ENCODE measurements at places on chromosomes 4 and X.
A peak's percentile ranks its signal among the peaks of the same experiment; 100 is the strongest.

DNA sequence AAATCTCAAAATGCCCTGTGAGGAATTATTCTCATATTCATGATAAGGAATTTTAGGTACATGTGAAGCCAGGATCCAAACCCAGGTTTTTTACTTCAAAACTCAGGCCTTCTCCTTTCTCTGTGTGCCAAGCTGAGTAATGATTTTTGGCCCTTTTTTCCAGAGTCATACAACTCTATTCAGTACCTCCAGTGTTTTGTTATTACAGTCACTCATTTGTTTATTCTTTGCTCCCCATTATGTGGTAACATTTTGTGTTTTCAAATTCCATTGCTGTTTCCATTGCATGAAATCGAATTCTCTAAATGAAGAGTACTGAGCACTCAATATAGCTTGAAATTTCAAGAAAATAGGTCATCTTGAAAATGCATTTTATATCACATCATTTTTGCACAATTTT, 315.4 kb downstream of the NR3C2 start:
- DNase-seq: no peak

- no peak for DNase-seq
Observed at GRCh38 chr4:123312951-123313592, 83.5 kb upstream of the SPRY1 start.

DNA sequence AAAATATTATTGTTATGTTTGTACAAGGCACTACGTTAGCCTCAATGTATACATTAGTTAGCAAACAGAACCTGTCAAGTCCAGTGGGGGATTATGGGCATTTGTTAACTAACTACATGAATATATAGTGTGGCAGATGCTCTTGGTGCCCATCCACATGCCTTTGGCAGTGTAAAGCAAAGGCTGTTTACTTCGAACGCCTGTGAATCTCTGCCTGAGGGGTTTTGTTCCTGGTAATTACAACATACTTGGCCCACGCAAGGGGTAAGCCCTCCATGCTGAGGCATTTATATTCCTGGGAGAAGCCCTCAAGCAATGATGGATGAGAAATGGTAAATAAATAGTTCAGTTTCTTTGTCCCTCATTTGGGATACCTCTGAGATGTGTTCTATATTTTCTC, 119.7 kb downstream of the IL1RAPL1 start:
- DNase-seq: no peak

DNA sequence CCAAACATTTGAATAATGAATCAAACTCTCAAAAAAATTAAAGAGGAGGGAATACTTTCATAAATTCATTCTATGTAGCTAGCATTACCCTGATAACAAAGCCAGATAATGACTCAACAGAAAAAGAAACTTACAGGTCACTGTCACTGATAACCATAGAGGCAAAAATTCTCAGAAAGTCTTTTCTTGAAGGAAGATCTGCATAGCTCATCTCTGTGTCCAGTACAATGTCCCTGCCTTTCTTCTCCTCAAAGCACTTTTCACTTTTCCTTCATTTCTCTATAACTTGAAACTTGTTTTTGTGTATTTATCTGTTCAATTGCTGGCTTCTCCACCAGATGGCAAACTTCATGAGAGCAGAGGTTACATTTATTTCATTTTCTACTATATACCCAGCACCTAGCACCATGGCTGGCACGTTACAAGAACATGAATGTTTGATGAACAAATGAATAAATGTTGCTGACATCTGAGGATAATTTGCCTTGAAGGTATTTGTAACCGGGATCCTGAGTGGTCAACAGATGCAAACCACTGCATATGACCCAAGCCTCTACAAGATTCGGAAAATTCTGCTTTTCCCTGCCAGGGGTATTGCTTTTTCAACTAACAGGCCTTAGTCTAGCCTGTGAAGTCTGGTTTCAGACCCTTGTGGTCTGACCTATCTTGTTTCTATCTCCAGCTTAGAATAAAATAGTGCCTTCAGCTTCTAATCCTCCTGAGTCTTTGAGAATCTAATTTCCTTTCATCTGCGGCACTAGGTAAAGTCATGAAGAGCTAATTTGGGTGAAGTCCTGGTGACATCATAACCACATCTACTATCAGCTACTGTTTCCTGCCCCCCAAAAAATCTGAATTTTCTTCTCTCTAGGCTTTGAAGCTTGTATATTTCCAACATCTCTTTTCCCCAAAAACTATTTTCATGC, 52.5 kb upstream of the ANTXR2 start:
- DNase-seq: peak; percentile 52

DNA sequence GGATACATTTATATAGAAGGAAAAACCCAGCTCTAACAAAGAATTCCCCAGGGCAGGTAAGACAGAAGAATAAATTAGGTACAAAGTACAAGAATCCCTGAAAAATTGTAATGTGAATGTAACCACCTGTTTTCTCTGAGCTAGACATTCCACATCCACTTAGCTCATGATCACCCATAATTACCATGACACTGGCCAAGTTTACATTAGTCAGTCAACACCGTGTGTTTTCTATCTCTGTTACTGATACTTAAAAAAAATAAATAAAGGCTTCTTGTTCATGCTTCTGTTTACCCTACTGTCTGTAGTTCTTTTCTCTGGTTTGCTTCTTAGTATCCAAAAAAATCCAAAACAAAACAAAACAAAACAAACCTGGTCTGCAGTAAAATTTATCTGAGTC, 66.0 kb downstream of the CBLL2 start:
- DNase-seq: peak; percentile 9

DNA sequence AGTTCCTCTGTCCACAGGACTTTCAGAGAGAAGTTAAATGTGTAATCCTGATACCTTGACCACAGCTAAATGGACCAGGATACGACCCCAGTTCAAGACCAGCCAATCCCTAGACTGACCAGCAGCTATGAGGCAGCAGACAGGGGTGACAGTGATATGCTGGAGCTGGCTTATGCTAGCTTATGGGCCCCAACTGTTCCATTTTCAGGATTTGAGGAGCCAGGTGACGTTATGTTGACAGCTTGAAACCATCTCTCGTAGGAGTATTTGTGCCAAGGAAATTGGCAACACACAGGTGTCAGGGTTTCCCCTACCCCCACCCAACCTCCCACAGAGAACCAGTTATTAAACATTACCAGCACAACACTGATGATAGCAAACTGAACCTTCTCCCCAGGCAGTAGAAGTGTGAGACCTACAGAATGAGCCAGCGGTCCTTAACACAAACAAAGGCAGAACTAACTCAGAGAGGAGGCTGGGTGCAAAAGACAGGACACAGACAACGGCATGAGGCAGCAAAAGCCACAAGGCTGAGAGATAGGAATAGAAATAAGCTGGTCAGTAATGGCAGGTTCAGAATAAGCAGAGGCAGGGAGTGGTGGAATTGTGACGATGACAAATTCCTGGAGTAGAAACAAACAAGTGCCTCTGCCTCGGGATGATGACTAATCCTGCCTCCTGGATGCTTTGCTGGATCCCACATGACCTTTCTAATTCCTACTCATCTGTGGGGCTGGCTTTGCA, 85.6 kb upstream of the CPEB2 start:
- peak; percentile 89 for DNase-seq

- DNase-seq: no peak
Observed at GRCh38 chr4:153747406-153747955, 12.3 kb downstream of the RNF175 start.

GRCh38 chrX:55119271-55119670, 30.5 kb downstream of the PAGE2 start:
- no peak for DNase-seq

DNA sequence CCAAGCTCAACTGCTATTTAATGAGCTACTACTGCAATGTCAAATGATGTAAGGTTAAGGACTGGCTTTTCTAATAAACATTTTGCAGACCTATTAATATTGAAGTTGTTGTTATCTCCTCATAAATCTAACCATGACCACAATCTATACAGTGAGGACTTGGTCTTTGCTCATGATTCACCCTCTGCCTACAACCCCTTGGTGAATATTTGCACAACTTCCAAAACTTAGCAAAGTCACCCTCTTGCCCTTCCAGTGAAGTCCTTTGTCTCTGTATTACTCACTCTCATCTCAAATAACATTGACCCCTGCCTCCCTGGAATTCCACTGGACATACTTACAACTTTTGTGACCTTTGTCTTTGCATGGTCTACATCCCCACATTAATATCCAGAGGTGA, 204.5 kb downstream of the KCNIP4 start:
- peak; percentile 34 for DNase-seq

DNA sequence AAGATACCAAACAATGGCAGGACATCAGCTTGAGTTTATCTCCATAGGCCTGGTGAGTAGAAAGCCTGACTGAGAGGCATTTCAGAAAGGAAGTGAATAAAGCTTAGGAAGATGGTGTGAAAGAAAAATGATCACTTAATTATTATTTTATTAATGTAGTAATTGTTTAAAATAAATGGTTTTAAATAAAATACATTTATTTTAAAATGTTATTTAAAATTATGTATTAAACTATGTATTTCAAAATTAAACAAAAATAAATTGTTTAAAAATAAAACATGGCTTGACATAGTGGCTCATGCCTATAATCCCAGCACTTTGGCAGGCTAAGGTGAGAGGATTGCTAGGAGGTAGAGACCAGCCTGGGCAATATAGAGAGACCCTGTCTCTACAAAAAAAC, 145.8 kb downstream of the IL15 start:
- DNase-seq: no peak

DNA sequence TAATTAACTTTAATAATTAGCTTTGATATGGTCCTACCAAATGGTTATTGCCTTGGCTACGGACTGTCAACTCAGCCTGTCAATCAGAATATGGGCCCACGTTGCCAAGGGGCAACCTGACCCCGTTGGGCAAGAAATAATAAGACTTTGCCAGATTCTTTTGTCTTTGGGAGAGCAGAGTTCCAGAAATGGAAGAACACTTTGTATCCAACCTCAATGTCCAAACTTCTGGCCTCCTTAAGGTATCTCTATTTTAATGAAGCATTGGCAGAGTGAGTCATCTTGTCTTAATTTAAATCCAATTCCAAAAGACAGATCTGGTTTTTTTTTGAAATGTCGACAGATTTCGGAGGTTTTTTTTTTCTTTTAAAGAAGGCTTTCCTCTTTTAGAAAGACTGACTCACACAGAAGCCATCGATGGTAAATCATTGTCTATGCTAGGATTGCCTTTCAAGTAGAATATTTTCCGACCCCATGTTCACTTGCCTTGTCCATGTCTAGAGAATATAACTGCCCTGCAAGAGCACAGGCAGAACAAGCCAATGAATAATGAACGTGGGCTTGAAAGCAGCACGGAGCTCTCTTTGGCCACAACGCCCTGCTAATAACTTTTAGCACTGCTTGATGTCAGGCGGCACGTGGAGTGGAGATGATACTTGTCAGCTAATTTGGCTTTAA, 190.3 kb upstream of the GATB start:
- DNase-seq: no peak

DNA sequence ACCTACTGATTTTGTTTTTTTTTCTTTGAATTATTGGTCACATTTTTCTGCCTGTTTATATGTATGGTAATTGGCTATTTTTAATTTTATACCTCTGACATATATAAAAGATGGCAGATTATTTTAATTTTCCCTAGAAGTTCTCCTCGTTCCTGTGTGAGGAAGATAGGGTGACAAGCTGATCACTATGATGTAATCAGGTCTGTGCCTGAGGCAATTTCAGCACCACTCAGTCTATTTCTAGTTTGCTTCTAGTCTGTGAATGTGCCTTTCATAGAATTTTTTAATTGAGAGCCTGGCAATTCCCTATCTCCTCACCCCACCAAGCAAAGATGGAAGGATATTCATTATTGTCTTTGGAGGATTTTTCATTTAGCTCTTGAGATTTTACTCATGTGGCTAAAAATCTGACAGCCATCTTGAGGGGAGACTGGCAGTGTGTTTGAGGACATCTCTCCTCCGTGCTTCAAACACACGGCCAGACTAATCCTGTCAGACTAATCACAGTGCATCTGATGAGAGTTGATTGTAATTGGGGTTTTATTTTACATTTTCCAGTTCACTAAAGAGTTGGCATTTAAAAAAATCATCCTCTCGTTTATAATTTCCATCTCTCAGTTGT, 500.3 kb downstream of the TRIML1 start:
- DNase-seq: no peak

DNA sequence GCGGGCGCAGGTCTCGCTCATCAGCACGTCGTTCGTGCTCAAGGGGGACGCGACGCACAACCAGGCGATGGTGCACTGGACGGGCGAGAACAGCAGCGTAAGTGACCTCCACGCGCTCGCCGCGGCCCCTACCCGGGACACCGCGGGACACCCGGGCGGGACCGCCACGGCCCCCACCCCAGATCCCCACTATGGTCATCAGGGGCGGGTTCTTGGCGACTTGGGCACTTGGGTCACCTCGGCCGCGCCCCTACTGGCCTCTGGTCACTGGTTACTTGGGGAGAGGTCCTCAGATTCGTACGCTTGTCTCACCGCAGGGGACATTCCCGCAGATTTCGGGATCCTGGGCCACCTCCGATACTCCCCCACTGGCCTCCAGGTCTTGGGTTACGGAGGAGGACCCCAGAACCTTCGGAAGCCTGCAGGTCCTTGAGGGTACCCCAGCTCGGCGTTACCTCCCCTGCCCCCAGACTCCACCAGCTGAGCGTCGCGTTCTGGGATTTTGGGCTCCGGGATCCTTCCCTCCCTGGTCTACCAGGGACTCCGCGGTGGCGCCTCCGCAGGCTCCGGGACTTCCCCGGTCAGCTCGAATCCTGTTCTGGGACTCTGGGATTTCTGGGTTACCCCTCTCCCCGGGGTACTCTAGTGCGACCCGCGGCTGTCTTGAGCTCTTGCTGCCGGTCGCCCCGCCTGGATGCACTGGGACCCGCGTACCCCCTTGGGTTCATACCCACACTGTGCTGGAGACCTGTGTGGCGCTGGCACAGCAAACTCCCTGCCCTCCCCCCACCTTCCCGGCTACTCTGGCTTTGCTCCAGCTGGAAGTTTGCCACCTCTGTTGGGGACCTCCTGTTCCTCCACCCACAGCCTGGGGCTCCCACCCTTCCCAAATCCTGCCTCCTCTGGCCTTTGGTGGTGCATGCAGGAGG, 956 bp downstream of the SORCS2 start:
- DNase-seq: no peak

DNA sequence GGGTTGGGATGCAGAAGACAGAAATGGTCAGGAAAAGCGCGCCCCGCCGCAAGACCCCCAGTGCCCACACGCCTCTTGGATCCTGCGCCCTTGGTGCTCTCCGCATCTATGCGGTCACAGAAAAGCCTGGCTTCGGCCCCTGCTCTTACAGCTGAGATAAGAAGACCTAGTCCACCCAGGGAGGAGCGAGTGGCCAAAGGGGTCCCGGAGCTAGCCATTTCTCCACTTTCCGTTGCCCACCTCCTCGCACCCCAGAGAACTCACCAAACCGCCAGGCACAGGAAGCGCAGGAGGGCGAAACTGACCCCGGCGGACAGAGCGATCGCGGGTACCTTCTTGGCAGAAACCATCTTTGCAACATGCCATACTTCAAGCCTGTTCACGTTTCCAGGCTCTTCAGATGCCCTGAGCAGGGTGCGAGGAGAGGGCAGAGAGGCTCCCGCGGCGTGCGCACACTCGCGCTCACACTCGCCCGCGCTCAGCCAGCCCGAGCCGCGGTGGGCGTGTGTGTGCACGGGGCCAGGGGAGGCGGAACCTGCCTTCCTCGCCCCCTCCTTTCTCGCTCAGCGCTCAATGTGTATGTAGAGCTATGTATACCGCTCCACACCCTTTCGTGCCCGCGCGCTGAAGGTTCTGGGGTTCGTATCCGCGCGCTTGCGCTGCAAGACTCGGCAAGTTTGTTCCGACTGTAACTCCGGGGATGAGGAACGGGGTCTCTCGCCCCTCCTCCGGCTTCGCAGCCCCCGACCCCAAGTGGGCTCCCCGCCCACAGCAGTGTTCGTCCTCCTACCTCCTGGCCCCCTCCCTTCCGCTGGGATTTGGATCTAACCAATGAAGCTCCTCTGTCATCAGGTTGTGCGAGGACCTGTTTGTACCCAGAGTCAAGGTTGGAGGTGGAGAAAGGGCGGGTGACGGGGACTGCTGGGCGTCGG, at the start of gene GABRA4:
GABRA4 (minus strand) TSS at position 507 of the 932 bp plus-strand sequence; CDS start at position 350, 157 bp downstream.
- DNase-seq: no peak
